ENCODE measurements at places on chromosomes 12 and 14.
A peak's percentile ranks its signal among the peaks of the same experiment; 100 is the strongest.

DNA sequence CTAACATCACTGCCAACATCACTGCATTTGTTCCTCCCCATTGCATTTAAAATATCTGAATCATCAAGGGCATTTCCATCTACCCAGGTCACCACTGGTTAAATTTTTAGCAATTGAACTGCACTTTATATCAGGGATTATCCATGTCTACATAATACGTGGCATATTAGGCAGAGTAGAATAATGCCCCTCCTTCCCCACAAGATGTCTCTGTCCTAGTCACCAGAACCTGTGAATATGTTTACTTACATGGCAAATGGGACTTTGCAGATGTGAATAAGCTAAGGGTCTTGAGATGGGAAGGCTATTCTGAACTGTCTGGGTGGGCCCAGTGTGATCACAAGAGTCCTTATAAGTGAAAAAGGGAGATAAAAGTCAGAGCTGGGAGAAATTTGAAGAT lies 181.7 kb upstream of the ARID2 start:
- DNase-seq, result peak; percentile 53

DNA sequence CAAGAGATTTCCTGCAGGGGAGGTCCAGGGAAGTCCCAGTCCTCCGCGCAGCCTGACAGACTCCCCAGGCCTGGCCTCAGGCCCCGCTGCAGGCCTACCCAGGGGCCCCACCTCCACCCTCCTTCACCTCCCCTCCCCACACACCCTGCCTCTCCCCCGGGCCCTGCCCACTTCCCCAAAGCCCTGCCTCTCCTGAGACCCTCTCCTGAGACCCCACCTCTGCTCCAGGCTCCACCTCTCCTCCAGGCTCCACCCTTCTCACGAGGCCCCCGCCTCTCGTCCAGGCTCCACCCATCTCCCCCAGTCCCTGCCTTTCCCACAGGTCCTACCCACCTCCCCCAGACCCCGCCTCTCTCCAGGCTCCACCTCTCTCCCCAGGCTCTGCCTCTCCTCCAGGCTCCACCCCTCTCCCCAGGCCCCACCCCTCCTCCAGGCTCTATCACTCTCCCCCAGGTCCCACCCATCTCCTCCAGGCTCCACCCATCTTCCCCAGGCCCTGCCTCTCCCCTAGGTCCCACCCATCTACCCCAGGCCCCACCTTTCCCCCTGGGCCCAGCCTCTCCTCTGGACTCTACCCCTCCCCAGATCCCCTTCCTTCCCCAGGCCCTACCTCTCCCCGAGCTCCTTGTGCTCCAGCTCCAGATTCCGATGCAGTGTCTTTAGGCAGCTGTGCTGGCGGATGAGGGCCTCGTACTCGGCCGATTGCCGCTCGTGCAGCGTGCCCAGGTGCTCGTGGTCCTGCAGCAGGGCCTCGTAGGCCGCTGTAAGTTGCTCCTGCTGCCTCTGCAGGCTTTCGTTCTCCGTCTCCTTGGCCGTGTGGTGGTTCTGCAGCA lies 58.8 kb upstream of the GPR68 start:
- peak; percentile 93 for DNase-seq

GRCh38 chr12:9244894-9245293 lies 36.7 kb upstream of the PZP start:
- no peak for DNase-seq

GRCh38 chr14:92591346-92591745 lies 77.8 kb downstream of the RIN3 start:
- peak; percentile 57 for DNase-seq

DNA sequence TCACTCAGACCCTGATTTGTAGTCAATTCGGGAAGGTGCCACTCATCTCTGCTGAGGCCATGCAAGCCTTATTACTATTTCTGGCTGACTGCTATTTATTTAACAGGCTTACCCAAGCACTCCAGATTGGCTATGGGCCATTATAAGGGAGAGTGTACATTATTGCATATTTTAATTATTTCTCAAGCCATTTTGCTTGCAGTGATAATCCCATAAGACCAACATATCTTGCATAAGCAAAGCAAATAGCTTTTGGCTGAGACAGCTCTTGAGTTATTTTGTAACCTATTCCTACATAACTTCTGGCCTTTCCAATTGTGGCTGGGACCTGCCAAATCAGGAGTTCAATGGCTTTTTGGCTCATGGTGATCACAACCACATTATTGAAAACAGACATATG lies 509.6 kb upstream of the USP15 start:
- DNase-seq, result no peak

- DNase-seq, result peak; percentile 85
Observed at GRCh38 chr12:10196210-10196609, 16.5 kb upstream of the GABARAPL1 start.

- no peak for DNase-seq
Observed at GRCh38 chr14:75804570-75805275, 143.7 kb downstream of the TTLL5 start.

- no peak for DNase-seq
Observed at GRCh38 chr12:51740536-51740935, 108.0 kb downstream of the FIGNL2 start.

DNA sequence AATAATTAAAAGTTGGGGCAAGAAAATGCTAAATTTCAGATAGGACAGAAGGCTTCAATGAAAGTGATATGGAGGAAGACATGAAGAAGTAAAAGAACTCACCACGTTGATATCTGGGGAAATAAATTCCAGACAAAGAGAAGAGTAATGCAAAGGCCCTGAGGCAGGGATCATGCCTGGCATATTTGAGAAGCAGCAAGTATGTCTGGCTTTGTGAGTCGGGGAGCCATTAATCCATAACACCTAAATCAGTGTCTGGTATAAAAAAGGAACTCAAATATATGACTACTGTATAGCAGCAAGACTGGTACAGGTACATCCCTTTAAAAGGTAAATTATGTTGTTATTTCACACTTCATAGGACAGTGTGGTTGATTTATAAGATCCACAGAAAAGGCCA lies 16.4 kb downstream of the BAZ1A start:
- no peak for DNase-seq

GRCh38 chr14:85529803-85530574 lies at the start of gene FLRT2:
TSS of gene FLRT2 (plus strand) at chr14:85530144. CDS start at chr14:85621515, 91,371 bp downstream.
- DNase-seq, result peak; percentile 22

- peak; percentile 8 for DNase-seq
Observed at GRCh38 chr12:102917026-102917787, at the start of gene PAH. TSS of gene PAH (minus strand) at chr12:102917244. CDS start at chr12:102917130, 114 bp downstream.

DNA sequence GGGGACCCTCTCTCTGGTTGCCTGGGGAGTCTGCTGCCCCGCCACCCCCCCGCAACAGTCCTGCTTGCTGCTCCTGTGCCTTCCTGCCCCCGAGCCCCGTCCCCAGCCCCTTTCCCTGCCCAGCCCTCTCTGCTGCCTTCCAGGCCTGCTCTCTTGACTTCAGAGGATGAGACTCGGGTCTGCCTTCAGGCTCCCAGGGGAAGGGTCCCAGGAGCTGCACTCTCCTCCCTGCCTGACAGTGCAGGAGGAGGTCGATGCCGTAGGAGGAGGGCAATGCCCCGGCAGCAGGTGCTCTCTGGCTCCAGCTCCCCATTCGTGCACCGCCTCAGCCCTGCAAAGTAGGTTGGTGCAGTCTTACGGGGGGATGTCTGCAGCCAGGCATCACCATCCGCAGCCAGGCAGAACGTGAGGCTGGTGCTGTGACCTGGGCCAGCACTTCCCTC lies 185.1 kb upstream of the C14orf180 start:
- DNase-seq, result peak; percentile 27

DNA sequence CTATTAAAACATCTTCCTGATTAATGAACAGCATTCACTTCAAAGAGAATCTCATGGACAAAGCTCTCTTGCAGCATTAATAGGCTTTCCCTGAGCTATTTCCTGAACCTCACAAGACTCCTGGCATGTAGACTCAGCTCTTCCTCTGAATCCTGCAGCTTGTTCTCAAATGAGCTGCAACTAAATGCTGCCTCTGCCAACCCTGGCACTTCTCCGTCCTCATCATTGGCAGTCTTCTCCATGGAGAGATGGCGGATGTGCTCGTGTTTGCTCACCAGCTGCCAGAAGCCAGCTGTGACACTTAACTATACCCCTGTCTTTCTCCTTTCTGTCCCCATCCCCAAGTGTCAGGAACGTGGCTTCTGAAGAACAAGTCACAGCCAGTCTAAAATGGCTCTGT lies 232.1 kb downstream of the FOXN3 start:
- no peak for DNase-seq

- no peak for DNase-seq
Observed at GRCh38 chr12:27958675-27959074, 13.9 kb downstream of the PTHLH start.

DNA sequence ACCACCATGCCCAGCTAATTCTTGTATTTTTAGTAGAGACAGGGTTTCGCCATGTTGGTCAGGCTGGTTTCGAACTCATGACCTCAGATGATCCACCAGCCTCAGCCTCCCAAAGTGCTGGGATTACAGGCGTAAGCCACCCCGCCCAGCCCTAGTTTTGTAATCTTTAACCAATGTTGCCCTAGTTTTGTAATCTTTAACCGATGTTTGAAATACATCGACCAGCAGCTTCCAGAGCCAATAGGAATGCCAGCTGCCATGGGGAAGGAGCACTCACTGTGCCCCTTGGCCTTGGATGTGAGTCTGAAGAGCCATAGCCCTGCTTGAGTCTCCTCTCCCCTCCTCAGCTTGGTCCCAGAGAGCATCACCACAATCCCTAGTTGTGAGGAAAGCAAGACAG lies 209.3 kb upstream of the RGS6 start:
- DNase-seq, result no peak

DNA sequence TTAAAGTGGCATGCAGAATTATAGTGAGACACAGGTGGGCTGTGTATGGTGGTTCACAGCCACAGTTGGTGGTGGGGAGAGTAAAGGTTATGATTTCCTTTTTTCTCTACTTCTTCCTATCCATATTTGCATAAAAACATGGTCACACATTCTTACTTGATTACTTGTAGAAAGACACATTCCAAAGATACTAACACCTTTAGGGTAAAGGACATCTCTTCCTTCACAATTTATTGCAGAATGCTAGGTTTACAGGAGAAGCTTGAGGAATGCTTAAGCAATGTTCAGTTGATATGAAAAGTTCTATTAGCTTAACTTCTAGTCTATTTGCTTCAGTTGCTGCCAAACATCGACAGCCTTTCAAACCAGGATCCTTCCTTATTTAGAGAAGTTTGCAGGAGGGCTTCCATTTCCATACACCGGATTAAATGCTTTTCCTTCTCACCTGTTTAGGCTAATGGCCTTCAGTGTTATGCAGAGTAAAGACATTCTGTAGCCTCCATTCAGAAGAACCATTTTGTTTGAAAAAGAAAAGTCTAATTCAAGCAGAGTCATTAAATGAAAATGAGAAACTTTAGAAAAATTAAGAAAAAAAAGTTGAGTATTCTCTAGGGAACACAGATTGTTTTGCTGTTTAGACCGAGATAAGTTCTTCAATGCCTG lies 2.6 kb upstream of the PHC1 start:
- DNase-seq, result no peak

DNA sequence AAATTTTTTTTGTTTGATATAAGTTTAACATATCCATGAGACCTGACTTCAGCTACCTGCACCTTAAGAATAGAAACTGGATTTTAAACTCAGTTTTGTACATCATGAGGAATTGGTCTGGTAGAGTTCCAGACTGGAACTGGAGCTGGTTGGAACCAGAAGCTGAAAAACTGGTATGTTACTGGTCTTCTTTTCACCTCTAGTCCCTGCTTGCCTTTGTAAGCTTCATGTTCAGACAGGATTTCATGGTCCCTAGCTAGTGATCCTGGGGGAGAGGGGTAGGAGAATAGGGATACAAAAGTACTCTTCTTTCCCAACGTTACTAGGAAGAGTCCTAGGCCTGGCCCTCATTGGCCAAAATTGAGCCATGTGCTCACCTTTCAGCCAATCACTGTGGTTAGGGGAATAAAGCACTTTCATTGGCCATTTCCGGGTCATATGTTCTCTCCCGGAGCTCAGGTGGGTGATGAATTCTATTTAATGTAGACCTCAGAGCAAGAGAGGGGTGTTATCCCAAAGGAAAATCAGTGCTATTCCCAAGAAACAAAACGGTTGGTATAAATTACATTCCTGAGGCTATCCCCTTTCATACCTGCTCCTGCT lies 36.9 kb upstream of the APPL2 start:
- no peak for DNase-seq

DNA sequence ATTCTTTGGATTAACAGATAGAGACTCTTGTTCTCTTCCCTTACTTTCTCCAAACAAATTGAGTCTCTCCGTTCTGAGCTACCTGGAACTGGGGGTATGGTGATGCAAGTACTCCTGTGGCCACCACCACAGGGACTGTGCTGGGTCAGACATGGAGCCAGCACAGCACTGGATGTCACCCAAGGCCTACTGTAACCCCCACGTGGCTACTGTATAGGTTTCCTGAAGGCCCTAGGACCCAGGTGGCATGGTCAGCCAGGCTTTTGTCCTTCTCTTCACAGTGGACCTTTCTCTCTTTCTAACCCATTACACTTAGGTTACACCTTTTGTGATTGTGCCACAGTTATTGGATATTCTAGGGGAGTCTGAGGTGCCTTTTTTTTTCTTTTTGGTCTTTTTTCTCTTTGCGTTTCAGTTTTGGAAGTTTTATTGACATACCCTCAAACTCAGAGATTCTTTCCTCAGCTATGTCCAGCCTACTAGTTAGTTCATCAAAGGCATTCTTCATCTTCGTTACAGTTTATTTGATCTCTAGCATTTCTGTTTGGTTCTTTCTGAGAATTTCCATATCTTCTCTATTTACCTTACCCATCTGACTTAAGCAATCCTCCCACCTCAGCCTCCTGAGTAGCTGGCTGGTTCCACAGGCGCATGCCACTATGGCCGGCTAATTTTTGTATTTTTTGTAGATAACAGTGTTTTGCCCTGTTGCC lies 6.0 kb upstream of the KLHDC2 start:
- DNase-seq, result no peak

DNA sequence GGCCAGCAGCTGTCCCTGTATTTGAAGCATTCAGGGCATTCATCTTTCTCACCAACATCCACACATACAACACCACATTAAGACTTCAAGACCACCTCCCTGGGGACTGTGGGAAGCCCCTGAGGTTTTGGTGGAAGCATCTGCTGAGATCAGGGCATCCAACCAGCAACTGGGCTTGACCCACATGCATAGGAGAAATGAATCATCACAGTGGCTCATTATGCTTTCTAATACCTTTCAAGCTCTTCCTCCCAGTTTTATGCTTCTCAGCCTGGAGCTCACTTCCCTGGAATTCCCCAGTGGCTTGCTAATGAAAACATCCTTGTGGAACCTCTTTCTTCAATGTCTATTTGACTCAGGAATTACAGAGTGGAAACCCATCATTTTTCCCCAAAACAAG lies 21.4 kb upstream of the CMKLR1 start:
- DNase-seq, result no peak

GRCh38 chr12:40793471-40793870 lies 101.2 kb downstream of the CNTN1 start:
- DNase-seq, result no peak

Measured in hematopoietic multipotent progenitor cell treated with erythropoietin and hydrocortisone succinate and interleukin-3 and kit ligand, for 4 days (in vitro differentiated cells).